MV-4-11 (cell line): ENCODE measurements at places on chromosomes 3 and 15.

DNA sequence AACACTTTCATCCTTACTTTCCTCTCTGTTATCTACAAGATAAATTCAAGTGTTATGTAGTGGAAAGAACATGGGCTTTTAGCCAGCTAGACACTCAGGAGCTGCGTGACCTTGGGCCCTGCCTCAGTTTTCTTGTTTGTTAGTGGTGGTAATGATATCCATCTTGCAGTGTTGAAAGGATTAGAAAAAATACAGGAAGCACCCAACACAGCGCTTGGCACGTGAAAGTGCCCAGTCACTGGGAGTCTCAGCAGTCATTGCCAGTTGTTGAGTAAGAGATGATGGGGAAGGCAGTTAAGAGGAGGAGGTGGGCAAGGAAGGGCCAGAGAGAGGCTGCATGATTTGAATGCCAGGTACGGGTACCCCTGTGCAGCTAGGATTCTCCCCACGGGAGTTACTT is 5.3 kb downstream of the PDIA5 start:
- DNase-seq: peak; percentile 25

- DNase-seq: peak; percentile 69
Observed at GRCh38 chr3:40240921-40241320, 68.6 kb upstream of the EIF1B start.

DNA sequence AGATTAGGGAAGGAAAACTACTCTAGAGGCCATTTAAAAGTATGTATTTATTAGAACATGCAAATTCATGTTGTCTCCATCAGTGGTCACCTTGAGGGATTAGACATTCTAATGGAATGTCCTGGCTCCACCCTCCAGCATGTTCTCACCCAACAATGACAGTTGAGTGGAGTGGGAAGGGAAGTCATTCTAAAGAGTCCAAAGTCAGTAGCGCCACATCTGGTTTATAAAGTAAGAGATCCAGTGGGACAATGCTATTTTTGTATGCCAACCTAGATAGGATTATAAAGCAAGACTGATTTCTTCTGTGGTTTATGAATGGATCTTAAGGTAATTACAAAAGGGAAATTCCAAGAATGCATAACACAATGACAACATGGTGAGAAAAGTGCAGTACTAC is 33.3 kb downstream of the SLC24A1 start:
- no peak for DNase-seq

DNA sequence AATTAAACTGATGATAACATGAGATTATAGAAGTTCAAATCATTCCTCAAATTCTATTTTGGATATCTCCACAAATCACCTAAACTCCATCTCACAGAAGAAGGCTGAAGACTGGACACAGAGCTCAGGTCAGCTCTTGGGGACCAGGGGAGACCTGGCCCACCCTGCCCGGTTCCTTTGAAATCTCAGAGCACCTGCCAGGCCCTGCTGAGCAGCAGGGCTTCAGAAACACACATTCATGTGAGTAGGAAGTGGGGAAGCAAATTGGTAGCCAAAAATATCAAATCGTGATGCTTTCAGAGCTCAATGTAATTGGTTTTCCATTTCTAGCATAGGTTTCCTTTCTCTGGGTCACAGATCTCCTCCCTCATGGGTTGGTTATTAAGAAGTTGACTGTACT is 76.2 kb downstream of the OCA2 start:
- no peak for DNase-seq

GRCh38 chr3:150238048-150238802 is 169.9 kb upstream of the TSC22D2 start:
- DNase-seq: no peak

GRCh38 chr15:94286583-94286982 is 55.2 kb downstream of the MCTP2 start:
- DNase-seq: no peak

DNA sequence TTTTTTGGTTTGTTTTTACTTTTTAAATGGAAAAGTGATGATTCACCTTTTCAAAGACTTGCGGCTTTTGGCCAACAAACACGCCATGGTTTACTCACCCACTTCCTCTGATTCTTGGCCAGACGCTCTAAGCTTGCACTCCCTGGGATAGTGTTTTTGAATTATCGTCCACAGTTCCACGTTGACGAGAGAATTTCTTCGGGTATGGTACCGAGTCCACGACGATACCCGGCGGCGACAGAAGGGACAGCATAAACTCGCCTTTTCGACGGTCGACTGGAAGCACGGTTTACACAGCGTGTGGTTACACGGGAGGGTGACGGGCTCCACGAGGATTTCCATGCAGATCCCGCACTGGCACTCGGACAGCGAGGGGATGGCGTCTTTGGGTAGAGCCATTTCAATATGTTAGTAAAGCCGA is 783 bp downstream of the RNF168 start:
- peak; percentile 79 for DNase-seq
